ENCODE measurements at places on chromosomes 3 and 15. TPM values are rescaled to one million over a fixed set of nuclear protein-coding genes. Genes with fewer than 3 reads are reported as not detected.

GRCh38 chr3:143081844-143082778, 37.5 kb upstream of the CHST2 start:
- no peak for DNase-seq

GRCh38 chr3:128841926-128842920, 37.2 kb upstream of the ACAD9 start:
- no peak for DNase-seq

GRCh38 chr15:78565951-78566774, 843 bp downstream of the CHRNA5 start:
- DNase-seq, result peak; percentile 64

GRCh38 chr3:102069211-102069662, 219.9 kb downstream of the NFKBIZ start:
- DNase-seq, result no peak

DNA sequence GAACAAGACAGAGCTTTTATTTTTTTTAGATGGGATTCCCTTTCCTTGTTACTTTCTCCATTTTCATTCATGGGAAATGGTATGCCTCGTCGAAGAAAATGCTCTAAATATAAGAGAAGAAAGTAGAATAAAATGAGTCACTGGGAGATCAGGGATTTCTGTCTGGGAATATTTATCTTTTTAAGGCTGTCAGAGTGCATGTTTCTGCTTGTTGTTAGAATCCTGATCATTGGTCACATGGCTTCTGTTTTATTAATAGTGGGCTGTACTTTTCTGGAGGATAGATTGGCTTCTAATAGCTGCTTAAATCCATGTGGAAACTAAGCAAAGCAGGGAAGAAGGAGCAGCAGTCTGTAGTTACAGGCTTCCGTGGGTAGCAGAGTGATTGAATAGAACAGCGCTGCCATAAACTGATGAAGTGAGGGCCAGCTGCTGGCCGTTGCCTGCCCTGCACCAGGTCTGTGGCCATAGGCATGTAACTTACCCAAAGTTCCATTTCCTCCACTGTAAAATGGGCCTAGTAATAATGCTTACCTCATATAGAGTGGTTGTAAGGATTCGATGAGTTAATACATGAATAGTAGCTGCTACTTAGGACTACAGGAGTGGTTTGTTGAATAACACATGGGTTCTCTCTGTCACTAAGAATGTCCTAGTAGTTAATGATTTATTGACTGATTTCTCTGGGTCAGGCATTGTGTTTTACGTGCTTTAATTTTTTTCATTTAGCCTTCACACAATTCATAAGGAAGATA, 289.9 kb downstream of the SATB1 start:
- DNase-seq, result no peak

WWTR1 gene
- total RNA-seq, result 22.0 TPM

FBN1 gene
- total RNA-seq, result 3.9 TPM
